ENCODE measurements at places on chromosomes 12 and 14.
A peak's percentile ranks its signal among the peaks of the same experiment; 100 is the strongest.

DNA sequence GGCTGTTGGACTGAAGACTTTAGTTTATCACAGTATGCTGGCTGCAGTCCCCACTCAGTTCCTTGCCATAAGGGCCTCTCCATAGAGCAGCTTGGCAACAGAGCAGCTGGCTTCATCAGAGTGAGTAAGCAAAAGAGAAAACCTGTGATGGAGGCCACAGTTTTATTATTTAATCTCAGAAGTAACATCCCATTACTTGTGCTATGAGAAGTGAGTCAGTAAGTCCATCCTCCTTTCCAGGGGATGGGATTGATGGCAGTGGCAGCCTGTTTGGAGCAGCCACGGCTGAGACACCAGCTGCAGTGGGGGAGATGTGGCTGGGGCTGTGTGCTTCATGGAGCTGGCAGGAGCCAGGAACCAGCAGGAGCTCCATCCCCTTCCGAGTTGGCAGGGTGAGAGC is 138.5 kb upstream of the SRRM4 start:
- DNase-seq = no peak

DNA sequence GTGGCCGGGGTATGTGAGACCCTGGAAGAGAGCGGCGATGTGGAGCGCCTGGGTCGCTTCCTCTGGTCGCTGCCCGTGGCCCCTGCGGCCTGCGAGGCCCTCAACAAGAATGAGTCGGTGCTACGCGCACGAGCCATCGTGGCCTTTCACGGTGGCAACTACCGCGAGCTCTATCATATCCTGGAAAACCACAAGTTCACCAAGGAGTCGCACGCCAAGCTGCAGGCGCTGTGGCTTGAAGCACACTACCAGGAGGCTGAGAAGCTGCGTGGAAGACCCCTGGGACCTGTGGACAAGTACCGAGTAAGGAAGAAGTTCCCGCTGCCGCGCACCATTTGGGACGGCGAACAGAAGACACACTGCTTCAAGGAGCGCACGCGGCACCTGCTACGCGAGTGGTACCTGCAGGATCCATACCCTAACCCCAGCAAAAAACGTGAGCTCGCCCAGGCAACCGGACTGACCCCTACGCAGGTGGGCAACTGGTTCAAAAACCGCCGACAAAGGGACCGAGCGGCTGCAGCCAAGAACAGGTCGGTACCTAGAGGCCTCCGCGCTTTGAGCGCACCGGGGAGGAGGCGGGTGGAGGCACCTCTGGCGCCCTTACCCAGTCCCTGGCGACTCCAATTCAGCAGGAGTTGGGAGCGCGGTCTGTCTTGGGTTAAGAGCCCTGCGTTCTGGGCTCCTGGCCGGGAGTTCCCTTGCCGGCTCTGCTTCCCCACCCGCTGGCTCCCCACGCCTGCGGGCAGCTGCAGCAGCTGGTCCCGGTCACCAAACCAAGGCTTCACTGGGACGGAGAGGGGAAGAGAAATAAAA is 700 bp downstream of the SIX6 start:
- DNase-seq = no peak

DNA sequence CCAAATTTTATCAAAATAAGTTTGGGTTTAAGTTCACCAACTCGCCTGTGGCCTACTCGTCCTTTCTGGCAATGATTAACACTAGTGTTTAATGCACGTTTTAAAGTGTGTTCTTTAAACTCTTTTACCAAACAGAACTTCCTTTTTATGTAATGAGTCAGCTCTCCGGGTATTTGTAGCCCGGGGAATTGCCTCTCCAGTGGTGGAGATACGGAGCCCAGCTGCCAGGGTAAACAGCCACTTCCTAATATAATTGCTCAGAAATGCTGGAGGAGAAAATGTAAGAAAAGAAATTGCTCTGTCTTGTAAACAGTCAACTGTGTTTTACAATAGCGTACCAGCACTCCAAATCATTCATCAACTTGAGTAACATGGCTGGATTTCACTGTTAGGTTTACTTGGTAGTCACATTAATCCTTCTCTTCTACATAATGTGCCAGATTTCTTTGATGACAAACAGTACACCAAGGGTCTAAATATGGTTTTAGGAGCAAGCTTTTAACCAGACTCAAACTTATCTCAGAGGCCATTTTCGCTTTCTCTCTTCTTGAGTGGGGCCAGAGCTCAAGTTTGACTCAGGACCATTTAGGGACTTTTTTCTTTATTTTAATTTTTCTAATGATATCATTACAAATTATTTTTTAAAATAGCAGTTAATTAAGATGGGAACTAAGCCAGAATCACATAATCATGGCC is 101.2 kb upstream of the SLC38A2 start:
- DNase-seq = peak; percentile 12

DNA sequence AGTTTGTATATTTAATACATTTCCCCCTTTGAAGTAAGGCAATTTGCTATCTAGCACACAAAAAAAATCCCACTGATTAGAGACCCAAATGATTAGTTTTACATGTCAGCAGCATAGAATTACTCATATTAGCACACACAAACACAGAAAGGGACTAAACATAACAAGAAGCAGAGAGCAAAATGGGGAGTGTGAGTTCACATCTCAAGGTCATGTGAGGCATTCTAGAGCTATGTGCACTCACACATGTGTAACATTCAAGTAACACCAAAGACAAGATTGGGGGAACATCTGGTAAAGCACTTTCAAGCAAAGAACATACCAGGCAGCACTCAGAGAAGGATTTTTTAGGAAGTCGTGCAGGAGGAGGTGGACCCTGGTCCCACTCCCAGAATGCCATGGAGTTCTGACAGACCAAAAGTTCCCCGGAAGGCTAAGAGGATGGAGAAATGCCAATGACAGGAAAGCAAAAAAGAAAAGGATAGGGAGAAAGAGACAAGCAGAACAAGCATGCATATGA is 105.8 kb upstream of the SINHCAF start:
- no peak for DNase-seq

DNA sequence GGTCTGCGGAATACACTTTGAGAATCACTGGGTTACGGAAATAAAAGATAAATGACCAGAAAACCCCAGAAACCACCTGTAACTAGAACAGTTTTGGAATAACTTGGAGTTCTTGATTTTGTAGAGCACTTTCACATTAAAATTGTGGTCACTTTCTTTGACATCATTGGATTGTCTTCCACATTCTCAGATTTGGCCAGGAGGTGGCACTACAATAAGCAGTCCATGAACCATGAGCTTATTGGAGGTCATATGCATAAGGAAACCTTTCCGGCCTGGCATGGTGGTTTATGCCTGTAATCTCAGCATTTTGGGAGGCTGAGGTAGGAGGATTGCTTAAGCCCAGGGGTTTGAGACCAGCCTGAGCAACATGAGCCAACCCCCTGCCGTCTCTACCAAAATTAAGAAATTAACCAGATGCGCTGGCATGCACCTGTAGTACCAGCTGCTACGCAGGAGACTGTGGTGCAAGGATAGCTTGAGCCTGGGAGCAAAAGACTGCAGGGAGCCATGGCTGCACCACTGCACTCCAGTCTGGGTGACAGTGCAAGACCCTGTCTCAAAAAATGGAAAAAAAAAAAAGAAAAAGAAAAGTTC is 107.7 kb upstream of the CAND1 start:
- DNase-seq = peak; percentile 39

DNA sequence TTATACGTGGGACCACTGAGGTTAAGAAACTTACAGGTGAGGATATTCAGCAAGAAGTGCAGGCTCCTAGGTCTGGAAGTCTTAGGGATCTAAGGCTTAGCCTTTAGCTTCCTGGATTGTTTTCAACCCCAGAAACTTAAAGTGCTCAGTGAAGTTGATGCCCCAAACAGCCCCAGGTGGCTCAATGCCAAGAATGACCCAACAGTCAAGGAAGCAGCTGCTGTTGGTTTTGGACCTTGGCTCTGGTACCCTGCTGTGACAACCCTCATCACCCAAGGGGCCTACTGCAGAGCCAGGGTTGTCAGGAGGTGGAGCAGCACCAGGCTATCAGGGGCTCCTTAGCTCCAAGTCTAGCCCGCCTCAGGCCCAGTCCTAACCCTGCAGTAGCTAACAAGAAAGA is 36.8 kb downstream of the VDR start:
- DNase-seq = no peak

DNA sequence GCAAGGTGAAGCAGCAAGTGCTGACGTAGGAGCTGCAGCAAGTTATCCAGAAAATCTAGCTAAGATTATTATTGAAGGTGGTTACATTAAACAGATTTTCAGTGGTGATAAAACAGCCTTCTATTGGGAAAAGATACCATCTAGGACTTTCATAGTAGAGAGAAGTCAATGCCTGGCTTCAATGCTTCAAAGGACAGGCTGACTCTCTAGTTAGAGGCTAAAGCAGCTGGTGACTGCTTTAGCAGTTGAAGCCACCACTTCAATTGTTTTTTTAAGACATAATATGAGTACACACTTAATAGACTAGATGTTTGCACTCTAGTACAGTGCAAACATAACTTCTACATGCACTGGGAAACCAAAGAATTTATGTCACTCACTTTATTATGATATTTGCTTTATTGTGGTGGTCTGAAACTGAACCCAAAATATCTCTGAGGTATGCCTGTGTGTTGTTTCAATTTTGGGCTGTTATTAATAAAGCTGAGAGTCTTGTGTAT is 1026.9 kb upstream of the FOXG1 start:
- DNase-seq = no peak

GRCh38 chr12:57881475-57881874 is 34.9 kb upstream of the CTDSP2 start:
- DNase-seq = no peak

- no peak for DNase-seq
These were observed 125.4 kb upstream of the TMCC3 start for GRCh38 chr12:94775710-94776109.

DNA sequence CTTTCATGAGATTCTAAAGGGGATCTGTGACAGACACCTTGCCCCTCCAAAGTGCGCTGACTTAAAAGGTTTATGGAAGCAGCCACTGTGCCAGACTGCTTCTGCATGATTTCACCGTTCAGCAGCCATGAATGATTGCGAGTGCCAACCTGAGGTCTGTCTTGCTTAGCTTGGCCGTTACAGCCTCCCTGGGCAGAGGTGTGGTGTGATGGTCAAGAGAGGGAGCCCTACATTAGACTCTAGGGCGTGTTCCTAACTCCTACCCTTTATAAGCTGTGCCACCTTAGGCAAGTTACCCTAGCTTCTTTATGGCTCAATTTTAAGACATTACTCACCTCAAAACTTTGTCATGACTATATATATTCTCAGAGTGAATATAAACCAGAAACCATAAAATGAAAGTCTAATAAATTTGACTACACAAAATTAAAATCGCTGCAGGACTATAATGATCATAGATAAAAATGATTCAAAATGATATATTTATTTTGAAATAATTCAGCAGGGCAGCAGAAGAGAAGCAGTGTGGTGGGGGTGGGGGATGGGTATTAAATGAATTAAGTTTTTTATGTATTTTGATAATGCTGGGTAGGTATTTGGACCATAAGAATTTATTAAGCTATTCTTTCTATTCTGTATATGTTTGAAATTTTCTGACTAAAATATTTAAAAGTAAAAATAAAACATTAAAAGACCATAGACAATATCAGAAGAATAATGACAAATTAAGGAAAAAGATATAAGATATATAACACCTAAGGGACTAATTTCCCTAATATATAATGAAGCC is 47.7 kb upstream of the MBIP start:
- no peak for DNase-seq

- DNase-seq = no peak
These were observed 34.9 kb downstream of the GABARAPL1 start for GRCh38 chr12:10247436-10248058.

Data from CD4-positive, alpha-beta T cell treated with Interleukin-10 for 1 hour (primary cell).